ENCODE measurements at places on chromosomes 12 and 14.
A peak's percentile ranks its signal among the peaks of the same experiment; 100 is the strongest.

DNA sequence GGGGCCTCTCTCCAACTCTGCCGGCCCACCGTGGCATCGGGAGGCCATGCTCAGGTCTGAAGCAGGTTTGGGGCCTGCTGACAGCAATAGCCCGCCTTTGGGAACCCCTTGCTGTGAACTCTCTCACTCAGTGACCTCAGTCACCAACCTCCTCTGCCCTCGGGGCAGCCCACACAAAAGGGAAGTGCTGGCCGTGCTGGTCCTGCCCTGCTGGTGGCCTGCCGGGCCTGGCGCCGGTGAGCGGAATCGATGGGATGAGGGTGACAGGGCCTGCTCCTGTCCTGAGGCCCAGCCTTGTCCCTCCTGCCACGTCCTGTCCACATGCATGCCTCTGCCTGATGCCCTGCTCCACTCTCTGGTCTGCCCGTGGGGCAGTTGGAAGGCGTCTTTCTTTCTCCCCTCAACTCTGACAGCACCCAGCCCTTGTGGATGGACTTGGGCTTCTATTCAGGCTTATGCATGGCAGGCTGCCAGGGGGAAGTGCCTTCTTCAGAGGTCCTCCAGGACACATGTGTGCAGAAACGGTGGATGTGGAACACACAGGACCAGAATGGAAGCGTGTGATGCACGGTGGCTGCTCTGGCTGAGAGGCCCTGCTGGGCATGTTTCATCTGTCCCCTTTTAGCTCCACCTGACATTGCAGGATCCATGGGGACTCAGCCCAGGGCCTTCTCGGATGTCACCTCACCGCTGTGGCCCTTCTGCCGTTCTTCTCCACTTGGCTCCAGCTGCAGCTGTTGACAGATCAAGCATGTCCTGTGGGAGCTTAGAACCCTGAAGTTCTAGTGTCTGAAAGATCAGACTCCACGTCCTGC, 31.9 kb downstream of the IL31 start:
- DNase-seq = no peak

DNA sequence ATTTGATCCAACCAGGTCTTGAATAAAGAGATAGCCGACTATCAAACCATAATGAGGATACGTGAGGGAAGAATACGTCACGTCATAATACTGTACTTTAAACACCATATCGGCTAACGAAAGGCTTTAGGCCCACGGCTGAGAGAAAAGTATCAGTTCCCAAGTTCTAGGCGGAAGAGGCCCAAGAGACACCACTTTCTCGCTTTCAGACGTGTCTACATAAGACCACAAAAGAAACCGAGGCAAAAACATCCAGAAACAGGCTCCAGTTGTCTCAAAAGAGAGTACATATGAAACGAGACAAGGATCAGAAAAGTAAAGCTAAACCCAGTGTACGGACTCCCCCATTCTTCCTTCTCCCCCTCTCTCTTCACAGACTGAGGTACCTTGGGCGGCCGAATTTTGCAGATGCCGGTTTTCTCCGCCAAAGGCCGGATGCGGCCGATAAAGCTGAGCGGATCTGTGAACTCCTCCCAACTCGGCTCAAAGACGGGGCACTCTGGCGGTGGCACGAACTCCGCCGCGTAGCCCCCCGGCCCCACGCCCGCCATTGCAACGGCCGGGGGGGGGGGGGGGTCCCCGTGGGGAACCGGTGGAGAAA, 479 bp downstream of the KDM5A start:
- peak; percentile 63 for DNase-seq

DNA sequence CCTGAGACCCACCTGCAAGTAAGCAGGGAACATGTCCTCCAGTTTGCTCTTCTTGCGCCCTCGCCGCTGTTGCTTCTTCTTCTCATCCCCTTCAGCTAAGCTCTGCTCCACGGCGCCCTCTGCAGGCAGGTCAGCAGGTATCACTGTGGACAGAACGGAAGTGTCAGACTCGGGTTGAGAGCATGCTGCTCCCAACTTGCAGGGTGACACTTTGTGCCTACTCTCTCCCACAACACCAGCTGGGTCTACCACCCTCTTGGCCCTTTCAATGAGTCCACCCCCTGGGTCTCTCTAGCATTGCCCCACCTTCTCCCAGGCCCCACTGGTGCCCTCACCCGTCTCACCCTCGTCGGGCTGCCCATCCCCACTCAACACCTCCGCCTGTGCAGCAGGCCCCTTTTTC, 16.7 kb downstream of the KMT2D start:
- peak; percentile 57 for DNase-seq

- DNase-seq = no peak
Observed at GRCh38 chr12:55922126-55922525, 5.6 kb downstream of the PYM1 start.

DNA sequence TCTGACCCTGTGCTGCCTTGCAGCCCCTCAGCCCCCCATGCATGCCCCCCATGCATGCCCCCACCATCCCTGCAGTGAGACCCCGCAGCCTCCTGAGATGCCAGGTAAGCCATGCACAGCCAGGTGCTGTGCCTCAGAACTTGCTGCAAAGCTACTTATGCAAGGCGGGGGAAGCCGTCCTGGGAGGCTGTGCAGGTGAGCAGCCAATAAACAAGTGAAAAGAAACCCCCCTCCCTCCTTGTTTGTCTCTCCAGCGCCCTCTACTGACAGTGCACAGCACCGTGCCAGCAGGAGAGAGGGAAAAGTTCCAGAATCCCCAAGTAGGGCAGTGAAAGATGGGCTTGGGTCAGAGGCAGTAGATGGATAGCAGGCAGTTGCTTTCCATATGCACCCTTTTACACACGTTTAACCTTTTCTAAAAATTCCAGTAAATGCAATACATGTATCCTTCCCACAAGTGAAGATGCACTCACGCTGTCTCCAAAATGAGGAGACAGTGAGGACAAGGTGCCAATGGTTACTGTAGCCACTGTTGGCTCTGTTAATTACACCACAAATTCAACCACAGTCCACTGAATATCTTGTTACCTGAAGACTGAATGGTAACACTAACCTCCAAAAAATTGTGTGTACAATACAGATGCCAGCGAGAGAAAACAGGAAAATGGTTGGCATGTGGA, 18.0 kb downstream of the TNFAIP2 start:
- no peak for DNase-seq

GRCh38 chr12:32145096-32145495, 38.4 kb downstream of the BICD1 start:
- DNase-seq = no peak
